NCI-H2171 treated with DMSO at 0.1 percent for 48 hours (cell line): ENCODE measurements at places on chromosomes 3 and 15.

DNA sequence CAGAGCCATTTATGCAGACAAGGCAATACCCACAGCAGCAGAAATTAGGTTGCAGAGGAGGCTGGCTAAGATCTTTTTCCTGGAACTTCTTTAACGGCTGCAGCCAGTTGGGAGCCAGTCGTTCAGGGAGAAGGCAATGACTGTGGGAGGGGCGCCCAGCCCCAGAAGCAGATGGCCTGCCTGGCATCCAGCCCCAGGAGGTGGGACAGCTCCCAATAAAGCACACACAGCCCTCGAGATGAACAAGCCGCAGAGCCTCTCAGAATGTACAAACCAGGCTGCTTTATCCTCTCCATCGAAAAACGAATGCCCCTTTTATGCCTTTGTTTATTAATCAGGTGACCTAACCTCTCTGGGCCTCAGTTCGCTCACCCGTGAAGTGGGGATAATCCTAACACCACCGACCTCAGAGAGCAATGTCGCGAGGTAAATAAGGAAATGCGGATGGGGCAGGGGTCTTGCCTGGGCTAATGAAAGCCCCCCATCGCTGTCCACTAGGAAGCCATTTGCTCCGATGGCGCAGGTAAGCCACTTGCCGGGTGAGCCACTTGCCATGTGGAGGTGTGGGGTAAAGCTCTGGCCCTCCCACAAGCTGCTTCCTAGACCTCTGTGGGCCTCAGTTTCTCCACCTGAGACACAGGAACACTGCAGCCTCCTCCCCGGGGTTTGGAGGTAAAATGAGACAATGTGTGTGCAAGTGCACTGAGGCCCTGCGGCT lies 35.8 kb downstream of the MGLL start:
- peak; percentile 97 for DNase-seq

GRCh38 chr3:41845826-41846225 lies 116.1 kb downstream of the ULK4 start:
- no peak for DNase-seq

DNA sequence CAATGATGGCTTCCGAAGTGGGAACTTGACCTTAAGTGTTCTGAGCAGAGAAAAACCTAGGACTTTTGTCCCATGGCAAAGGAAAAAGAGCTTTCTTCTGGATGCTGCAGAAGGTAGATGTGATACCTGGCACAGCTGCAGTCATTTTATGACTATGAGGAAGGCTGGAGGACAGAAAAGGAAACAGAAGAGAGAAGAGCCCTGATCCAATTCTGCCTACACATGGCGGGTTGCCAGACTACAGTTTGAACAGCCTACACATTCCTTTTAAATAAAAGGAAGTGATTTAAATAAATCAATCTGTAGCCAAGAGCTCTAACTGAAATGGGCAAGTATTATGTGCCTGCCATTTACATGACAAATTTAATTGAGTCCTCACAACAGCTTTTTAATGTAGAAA lies 43.6 kb upstream of the CHRNB4 start:
- DNase-seq, result peak; percentile 77

GRCh38 chr3:51949121-51949520 lies 6.1 kb upstream of the GPR62 start:
- no peak for DNase-seq
